ENCODE measurements at places on chromosomes 16 and 17. TPM values are rescaled to one million over a fixed set of nuclear protein-coding genes. Genes with fewer than 3 reads are reported as not detected.

Gene TMEM208
- total RNA-seq = 95.4 TPM

Gene FAM20A
- total RNA-seq = not detected

Gene KRT15
- 5.4 TPM for total RNA-seq

Gene IKZF3
- total RNA-seq = not detected

Gene CACNA1H
- total RNA-seq = 12.1 TPM

Gene MRM1
- 18.6 TPM for total RNA-seq

Gene ELMO3
- 0.81 TPM for total RNA-seq

Gene SGSH
- 27.4 TPM for total RNA-seq

Data from A549 treated with CpdA at 1 μM for 4 hours (cell line).